Epithelial cell of umbilical artery (primary cell): ENCODE measurements at places on chromosomes 6 and 20. TPM values are rescaled to one million over a fixed set of nuclear protein-coding genes. Genes with fewer than 3 reads are reported as not detected.

Gene OR2H1
- not detected in 2 replicates for total RNA-seq

Gene PSORS1C1
- total RNA-seq, result 1.3 and 3.3 TPM in 2 replicates

Gene TCF15
- total RNA-seq, result 0.32 and 2.0 TPM in 2 replicates

Gene GUCA1A
- not detected in 2 replicates for total RNA-seq

Gene BMP6
- 232 and 248 TPM in 2 replicates for total RNA-seq

Gene SGK2
- total RNA-seq, result not detected in 2 replicates

Gene STMN3
- total RNA-seq, result 0.32 and 0.76 TPM in 2 replicates

Gene RTN4IP1
- 6.5 and 7.4 TPM in 2 replicates for total RNA-seq

Gene C6orf120
- total RNA-seq, result 25.7 and 26.3 TPM in 2 replicates

Gene ZSCAN23
- 0.15 and 0.97 TPM in 2 replicates for total RNA-seq

Gene VIP
- 0.32 and 0.91 TPM in 2 replicates for total RNA-seq

Gene PPP1R16B
- 54.9 and 72.4 TPM in 2 replicates for total RNA-seq

Gene POLH
- 20.8 and 22.5 TPM in 2 replicates for total RNA-seq

Gene MRPL2
- 26.0 and 28.9 TPM in 2 replicates for total RNA-seq

Gene MRPL18
- 93.3 and 133 TPM in 2 replicates for total RNA-seq

Gene SLPI
- not detected in 2 replicates for total RNA-seq

Gene TMEM170B
- 3.6 and 6.1 TPM in 2 replicates for total RNA-seq

Gene GJA10
- not detected in 2 replicates for total RNA-seq

Gene KCNQ2
- not detected in 2 replicates for total RNA-seq

Gene BHLHE23
- not detected in 2 replicates for total RNA-seq

Gene TSBP1
- not detected in 2 replicates for total RNA-seq

Gene BIRC7
- not detected in 2 replicates for total RNA-seq

Gene HAO1
- not detected in 2 replicates for total RNA-seq

Gene SIRPA
- 8.4 and 12.3 TPM in 2 replicates for total RNA-seq

Gene ZKSCAN3
- total RNA-seq, result 1.9 and 5.5 TPM in 2 replicates

Gene ESR1
- 0.30 TPM in 1 of 2 replicates, not detected in the other for total RNA-seq

Gene IRF4
- total RNA-seq, result not detected in 2 replicates

Gene TBXT
- total RNA-seq, result not detected in 2 replicates

Gene GPR63
- total RNA-seq, result under 0.01 TPM in 1 of 2 replicates, not detected in the other

Gene RBM24
- 0.30 and 1.3 TPM in 2 replicates for total RNA-seq

Gene ATP6V1G2
- total RNA-seq, result 0.97 and 2.0 TPM in 2 replicates

Gene TRAPPC3L
- under 0.01 TPM in 1 of 2 replicates, not detected in the other for total RNA-seq

Gene RIPPLY2
- not detected in 2 replicates for total RNA-seq

Gene ASIP
- not detected in 2 replicates for total RNA-seq

Gene SIRPB1
- total RNA-seq, result 0.32 TPM in 1 of 2 replicates, not detected in the other

Gene OR2J3
- total RNA-seq, result not detected in 2 replicates

Gene TSHZ2
- under 0.01 TPM in 1 of 2 replicates, not detected in the other for total RNA-seq

Gene CYP39A1
- under 0.01 and 0.15 TPM in 2 replicates for total RNA-seq

Gene MAPK13
- total RNA-seq, result 1.6 and 3.6 TPM in 2 replicates

Gene XKR7
- not detected in 2 replicates for total RNA-seq

Gene DAAM2
- under 0.01 TPM in 1 of 2 replicates, not detected in the other for total RNA-seq

Gene WFDC2
- total RNA-seq, result not detected in 2 replicates

Gene BPHL
- total RNA-seq, result 14.6 and 15.2 TPM in 2 replicates

Gene FGD2
- not detected in 2 replicates for total RNA-seq

Gene PSMF1
- 27.3 and 38.1 TPM in 2 replicates for total RNA-seq

Gene PAX1
- total RNA-seq, result not detected in 2 replicates

Gene L3MBTL1
- total RNA-seq, result 2.3 and 9.3 TPM in 2 replicates

Gene FAM209B
- not detected in 2 replicates for total RNA-seq

Gene HFE
- 3.2 and 10.3 TPM in 2 replicates for total RNA-seq

Gene SSTR4
- total RNA-seq, result not detected in 2 replicates

Gene ULBP1
- under 0.01 and 0.46 TPM in 2 replicates for total RNA-seq

Gene OPN5
- not detected in 2 replicates for total RNA-seq

Gene KHDC1L
- not detected in 2 replicates for total RNA-seq

Gene GPR6
- not detected in 2 replicates for total RNA-seq

Gene GNRH2
- total RNA-seq, result 0.30 TPM in 1 of 2 replicates, not detected in the other

Gene SIRPD
- total RNA-seq, result not detected in 2 replicates

Gene FAM184A
- total RNA-seq, result under 0.01 TPM in 2 replicates

Gene HDDC2
- 23.7 and 25.8 TPM in 2 replicates for total RNA-seq
